ENCODE measurements at places on chromosomes 7 and 10.

DNA sequence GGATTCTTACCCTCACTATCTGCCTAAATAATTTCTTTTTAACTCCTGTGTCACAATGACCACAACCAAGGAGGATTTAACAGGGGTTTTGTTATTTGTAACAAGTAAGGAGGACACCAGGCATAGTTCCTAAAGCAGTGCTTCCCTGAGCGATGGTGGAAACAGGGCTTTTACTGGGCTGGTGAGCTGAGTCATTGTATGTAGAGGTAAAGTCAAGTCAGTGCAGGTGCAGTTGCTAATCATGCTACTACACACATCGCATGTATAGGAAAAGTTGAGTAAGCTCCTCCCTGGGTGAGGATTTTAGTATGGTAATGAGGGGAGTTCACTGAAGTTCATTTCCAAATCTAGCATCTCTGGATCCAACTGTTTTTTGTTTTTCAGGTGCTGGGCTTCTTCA is 22.9 kb upstream of the ABCA13 start:
- no peak for DNase-seq

- DNase-seq: no peak
Observed at GRCh38 chr7:48098846-48099245, 9.8 kb downstream of the UPP1 start.

GRCh38 chr10:4006858-4007257 is 221.8 kb upstream of the KLF6 start:
- DNase-seq: no peak

DNA sequence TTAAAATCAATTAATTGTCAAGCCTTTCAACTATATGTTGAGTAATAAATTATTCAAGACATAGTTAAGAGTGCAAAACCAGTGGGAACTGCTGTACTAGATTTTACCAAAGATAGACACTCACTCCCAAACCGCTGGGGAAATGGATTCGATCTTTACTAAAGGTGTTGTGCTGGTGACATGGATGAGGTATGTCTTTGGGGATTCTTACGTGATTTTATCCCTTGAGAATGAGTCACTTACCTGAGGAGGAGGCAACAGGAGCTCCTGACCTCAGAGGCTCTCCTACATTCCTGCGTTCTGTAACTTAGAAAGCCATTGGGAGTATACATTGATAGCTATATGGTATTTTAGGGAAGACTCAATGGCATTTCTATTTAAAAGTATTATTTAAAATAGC is 165.5 kb downstream of the PKD1L1 start:
- no peak for DNase-seq

GRCh38 chr10:104641937-104642657 is 1.0 kb downstream of the SORCS3 start:
- DNase-seq: no peak

DNA sequence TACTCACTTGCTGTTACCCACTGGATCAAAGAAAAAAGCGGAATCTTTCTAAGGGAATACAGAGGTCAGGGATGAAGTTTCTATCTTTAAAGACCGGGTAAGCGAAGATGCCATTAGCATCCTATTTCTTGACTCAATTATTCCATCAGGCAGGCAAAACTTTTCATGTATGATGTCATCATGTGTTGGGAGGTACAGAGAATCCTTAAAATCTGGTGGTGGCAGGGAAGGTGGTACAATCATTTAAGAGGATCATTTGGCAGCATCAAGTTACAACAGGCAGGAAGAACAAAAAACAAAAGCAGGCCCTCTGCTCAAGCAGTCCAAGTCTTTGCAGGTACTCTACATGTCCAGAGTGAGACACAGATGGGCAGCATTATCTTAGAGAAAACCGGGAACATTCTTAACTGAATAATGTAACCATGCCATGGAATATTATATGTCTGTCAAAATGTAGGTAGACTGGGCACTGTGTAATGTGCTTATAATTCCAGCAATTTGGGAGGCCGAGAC is 3.8 kb downstream of the URGCP start:
- no peak for DNase-seq

- DNase-seq: no peak
Observed at GRCh38 chr10:34766266-34766600, 48.9 kb downstream of the PARD3 start.

DNA sequence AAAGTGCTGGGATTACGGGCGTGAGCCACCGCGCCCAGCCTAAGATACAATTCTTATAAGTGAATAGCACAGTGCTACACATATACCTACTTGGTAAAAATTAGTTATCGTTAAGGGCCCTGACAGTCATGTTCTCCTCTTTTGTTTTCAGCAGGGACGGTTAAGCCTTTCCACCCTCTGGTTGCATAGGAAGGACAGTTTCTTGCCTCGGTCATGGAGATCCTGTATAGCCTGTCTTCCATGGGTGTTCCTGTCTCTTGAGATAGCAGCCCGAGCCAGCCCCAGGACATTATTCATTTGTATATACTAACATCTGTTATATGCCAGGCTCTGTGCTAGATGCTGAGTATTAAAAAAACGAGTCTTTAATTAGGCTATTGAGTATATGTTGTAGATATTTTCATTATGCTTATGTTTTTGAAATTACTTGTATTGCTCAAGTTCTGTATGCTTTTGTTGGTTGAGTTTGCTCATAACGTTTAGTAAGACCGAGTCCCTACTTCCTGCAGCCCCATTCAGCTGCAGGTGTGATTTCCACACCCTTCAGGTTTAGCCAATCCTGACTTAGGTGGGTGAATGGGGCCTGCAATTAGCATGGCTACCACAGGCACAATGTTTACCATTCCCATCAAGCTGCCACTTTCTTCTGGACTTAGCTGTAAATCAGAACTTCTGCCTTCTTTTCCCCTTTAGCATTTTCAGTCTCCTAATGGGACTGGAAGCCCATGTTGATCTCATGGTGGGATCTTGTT is 24.8 kb downstream of the CCSER2 start:
- DNase-seq: no peak

GRCh38 chr10:44967616-44968015 is 8.0 kb downstream of the RASSF4 start:
- no peak for DNase-seq

GRCh38 chr7:50333221-50333651 is 28.7 kb downstream of the IKZF1 start:
- no peak for DNase-seq

GRCh38 chr7:149500910-149501309 is 3.3 kb upstream of the ZNF746 start:
- DNase-seq: no peak

DNA sequence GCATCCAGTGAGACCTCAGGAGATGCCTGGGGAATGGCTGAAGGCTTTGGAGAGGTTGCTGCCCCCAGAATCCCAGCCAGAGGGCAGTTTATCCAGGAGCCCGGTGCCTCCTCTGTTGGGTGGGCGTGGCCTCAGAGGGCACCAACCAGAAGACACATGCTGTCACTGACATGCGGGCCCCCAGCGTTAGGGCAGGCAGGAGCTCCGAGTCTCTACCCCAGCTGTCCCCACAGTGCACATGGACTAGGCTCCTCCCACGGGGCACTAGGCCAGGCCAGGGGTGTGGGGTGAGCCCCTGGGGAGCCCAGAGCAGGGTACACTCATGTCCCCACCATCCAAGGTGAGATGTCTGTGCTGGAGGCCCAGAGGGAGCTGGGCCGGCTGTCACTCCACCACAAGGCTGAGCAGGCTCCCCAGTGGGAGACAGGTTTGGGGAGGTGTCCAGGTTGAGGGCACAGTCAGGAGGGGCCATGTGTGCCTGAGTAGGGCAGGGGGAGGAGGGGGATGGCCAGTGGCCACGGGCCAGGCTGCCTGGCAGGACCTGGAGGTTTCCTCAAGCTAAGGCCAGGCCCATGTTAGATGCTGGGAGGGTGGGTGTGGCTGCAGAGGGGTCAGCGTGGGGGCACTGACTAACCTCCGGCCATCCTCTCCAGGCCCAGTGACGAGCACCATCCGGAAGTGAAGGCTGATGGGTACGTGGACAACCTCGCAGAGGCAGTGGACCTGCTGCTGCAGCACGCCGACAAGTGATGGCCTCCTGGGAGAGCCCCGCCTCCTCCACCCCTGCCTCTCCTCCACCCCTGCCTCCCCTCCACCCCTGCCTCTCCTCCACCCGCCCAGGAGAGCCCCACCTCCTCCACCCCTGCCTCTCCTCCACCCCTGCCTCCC is 131.3 kb downstream of the FAM53B start:
- no peak for DNase-seq

DNA sequence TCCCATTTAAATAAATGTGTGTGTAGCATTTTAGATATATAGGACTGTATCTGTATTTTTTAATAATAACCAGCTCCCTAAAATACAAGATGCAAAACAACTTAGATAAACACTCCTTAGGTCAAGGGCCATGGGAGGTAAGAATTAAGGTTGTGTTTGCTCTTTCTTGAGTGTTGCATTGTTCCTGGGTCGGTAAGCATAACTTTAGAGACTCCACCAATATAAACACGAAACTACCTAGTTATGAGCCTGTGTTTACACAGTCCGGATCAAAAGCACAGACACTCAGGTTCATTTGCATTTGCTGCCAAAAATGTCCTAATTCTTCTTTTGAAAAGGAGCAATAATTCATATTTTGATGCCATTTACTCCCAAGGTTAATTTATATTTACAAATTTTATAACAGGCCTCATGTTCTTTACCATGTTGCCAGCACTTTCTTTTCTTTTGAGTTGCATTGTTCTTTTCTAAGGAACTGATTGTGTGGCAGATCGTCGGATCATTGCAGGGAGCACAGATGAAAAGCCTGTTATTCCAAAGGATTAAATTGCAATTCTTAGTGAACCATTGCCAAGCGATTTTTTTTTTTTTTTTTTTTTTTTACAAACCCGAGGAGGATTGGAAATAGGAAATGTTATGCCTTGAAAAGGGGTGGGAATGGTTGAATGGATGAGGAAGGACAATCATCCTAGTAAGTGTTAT is 45.8 kb upstream of the GLCCI1 start:
- DNase-seq: no peak

GRCh38 chr10:36202881-36203280 is 560.8 kb upstream of the FZD8 start:
- no peak for DNase-seq

DNA sequence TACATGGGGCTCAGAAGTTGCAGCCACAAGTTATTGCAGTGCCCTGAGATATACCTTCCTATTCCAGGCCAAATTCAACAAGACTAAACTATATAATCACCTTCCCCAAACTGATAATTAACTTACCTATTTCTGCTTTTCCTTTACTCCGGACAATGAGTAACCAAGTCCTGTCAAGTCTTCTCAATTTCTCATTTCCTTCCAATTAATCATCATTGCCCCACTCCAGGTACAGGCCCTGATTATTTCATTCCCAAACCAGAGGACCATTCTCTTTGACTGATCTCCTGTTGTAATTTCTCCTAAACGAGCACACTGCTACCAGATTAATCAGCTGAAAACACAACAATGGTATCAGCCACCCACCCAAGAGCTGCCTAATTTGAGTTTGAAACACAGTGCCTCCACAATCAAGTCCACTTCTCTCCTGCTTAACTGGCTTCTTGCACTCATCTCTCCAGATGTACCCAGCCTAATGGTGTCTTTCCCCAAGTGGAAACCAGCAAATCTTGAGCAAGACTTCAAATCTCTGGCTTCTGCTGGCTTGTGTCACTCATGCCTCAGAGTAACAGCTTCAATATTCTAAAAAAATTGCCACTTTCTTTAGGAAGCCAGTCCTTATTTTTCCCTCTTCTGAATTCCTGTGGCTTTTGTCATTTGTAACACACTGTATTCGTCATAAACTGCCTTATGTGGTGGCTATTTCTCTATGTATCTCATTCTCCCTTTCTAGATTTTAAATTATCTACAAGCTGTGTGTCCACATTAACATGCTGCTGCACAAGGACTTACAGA is 89.1 kb downstream of the CDK6 start:
- no peak for DNase-seq

DNA sequence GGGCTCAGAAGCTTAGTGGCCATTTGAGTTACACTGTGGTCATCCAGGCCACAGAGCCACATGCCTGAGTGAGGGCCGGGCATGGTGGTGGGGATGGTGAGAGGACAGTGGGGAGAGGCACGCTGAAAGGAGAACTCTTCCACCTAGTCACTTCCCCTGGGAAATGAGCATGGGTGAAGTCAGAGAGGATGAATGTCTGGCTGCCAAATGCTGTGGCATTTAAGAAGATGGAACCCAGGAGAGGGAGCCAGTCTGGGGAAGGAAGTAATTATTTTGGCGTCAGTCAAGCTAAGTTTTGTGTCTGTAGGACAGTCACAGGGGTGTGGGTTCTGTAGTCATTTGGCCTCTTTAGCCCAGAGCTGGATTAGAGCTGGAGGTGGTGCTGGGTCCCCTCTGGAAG is 86.0 kb upstream of the PODXL start:
- DNase-seq: no peak

GRCh38 chr7:80259-81067 is 111.9 kb upstream of the FAM20C start:
- DNase-seq: no peak

- no peak for DNase-seq
Observed at GRCh38 chr7:88628363-88629085, 131.0 kb upstream of the ZNF804B start.

- DNase-seq: no peak
Observed at GRCh38 chr7:73700069-73700423, 16.6 kb downstream of the BUD23 start.

- no peak for DNase-seq
Observed at GRCh38 chr7:134619627-134620331, 26.9 kb upstream of the BPGM start.

All from HEK293T (cell line).